ENCODE measurements at places on chromosomes 4 and X. TPM values are rescaled to one million over a fixed set of nuclear protein-coding genes. Genes with fewer than 3 reads are reported as not detected.

PCDH18 gene
- total RNA-seq: 1.1 TPM

ELOVL6 gene
- total RNA-seq: 7.4 TPM

LIMCH1 gene
- total RNA-seq: 53.1 TPM

TCEAL2 gene
- total RNA-seq: not detected

CT83 gene
- not detected for total RNA-seq

ITGB1BP2 gene
- total RNA-seq: 2.7 TPM

FSTL5 gene
- 0.98 TPM for total RNA-seq
